Endodermal cell (in vitro differentiated cells): ENCODE measurements at places on chromosomes 4 and X. TPM values are rescaled to one million over a fixed set of nuclear protein-coding genes. Genes with fewer than 3 reads are reported as not detected.

Gene RTL9
- total RNA-seq, result 0.19 to 0.29 TPM in 2 of 3 replicates, not detected in the other

DNA sequence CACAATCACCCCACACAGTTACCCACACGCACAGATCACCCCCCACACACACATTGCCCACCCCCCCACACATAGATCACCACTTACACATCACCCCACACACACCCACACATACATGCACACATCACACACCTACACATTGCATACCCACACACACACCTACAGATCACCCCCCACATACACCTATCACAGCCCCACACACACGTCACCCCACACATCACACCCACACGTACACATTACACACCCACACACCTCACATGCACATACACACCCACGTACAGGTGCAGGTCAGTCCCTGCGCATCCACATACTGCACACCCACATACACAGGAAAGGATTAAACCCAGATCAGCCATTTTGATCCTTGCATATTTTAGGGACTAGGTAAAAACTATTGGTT is 15.3 kb upstream of the TADA2B start:
- DNase-seq, result no peak
- no peak overlapping the region for H3K4me3 ChIP-seq
- no peak overlapping the region for H3K27ac ChIP-seq
- peaks cover 68% of the 10 kb centered on the region for H3K36me3 ChIP-seq
- H3K4me1 ChIP-seq, result no peaks in the 10 kb centered on the region

Gene STIM2
- total RNA-seq, result 23.9 and 24.5 TPM in 2 replicates

DNA sequence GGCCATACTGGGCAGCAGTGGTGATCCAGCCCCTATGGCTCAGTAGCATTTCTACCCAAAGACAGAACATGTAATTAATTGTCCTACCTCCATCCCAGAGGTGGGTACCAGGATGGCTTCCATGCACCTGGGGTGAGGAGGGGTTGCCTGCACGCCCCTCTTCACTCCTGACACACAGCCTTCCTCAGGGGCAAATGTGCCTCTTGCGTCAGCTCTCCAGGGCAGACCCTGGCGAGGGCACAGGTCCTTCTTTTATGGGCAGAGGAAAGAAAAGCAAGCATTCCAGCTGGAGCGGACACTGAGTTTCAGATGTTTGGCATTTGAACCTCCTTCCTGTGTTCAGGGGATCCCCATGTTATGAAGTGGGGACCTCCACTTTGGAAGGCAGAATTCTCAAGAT is 95.6 kb downstream of the PHKA2 start:
- H3K4me1 ChIP-seq, result no peaks in the 10 kb centered on the region
- H3K27ac ChIP-seq, result no peak overlapping the region
- DNase-seq, result no peak
- no peaks in the 10 kb centered on the region for H3K36me3 ChIP-seq
- H3K4me3 ChIP-seq, result no peak overlapping the region

DNA sequence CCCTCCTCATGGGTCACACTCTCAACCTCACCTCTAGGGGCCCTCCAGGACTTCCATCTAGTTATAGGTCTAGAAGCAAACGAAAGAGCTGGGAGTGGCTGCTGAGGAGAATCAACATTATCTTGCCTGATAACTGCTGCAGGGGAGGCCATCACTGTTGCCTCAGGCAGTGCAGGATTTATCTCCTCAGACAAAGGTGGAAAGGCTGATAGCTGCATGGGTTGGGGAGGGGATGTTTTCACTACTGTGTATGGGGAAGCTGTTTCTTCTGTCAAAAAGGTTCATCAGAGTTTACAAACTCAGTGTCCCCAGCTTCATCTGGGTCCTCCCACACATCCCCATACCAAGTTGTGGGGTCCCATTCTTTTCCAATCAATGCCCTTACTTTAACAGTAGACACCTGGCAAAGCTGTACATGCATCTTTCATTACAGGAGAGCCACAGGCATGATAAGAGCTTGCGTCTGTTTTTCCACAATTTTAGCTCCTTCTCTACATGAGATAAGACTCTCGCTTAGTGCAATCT is 17.6 kb upstream of the PRDM8 start:
- peaks cover 78% of the 10 kb centered on the region for H3K27me3 ChIP-seq
- no peaks in the 10 kb centered on the region for H3K4me1 ChIP-seq

Gene TLR10
- not detected in 3 replicates for total RNA-seq

- no peaks in the 10 kb centered on the region for H3K4me1 ChIP-seq
- no peak overlapping the region for H3K27ac ChIP-seq
- no peak for DNase-seq
- H3K4me3 ChIP-seq, result no peak overlapping the region
- no peaks in the 10 kb centered on the region for H3K27me3 ChIP-seq
These were observed 286.1 kb upstream of the TENM3 start for GRCh38 chr4:181957088-181957487.

Gene PRR32
- total RNA-seq, result not detected in 2 replicates

Gene SPANXB1
- not detected in 2 replicates for total RNA-seq

DNA sequence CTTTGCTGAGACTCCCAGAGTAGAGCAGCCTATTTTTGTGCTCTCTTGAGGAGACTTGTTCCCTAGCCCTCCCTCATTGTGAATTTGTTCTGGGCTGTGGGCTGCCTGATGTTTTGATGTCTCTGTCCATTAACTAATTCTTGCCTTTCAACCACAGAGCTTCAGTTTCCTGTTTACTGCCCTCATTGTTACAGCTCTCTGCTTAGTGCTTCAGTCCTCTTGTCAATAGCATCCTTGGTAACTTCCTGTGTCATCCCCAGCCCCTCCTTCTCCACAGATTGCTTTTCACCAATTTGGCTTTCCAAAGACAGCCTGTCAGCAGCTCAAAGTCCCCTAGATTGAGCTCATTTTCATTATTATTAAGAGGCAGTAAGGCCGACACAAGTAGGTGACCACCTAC is 69.9 kb downstream of the COX7B2 start:
- H3K36me3 ChIP-seq, result no peaks in the 10 kb centered on the region
- H3K4me1 ChIP-seq, result no peaks in the 10 kb centered on the region
- DNase-seq, result peak; percentile 65
- no peak overlapping the region for H3K27ac ChIP-seq

DNA sequence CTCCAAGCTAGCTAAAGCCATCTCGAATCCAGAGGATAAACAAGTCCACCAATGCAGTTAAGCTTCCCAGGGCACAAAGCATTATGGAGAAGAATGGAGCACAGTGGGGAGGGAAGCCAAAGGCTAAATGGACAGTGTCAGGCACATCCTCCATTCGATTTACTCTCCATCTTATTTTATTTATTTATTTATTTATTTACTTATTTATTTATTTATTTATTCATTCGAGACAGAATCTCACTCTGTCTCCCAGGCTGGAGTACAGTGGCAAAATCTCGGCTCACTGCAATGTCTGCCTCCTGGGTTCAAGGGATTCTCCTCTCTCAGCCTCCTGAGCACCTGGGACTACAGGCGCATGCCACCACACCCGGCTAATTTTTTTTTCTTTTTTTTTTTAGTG is 26.3 kb upstream of the EIF4E start:
- no peaks in the 10 kb centered on the region for H3K27me3 ChIP-seq
- no peak for DNase-seq
- no peaks in the 10 kb centered on the region for H3K36me3 ChIP-seq
- no peak overlapping the region for H3K27ac ChIP-seq
- H3K4me1 ChIP-seq, result no peaks in the 10 kb centered on the region

GRCh38 chr4:77393996-77394395 is 211.6 kb upstream of the CXCL13 start:
- no peak overlapping the region for H3K27ac ChIP-seq
- peaks cover 7% of the 10 kb centered on the region for H3K27me3 ChIP-seq
- DNase-seq, result no peak

- no peaks in the 10 kb centered on the region for H3K36me3 ChIP-seq
- no peak overlapping the region for H3K4me3 ChIP-seq
- H3K27me3 ChIP-seq, result no peaks in the 10 kb centered on the region
- no peaks in the 10 kb centered on the region for H3K4me1 ChIP-seq
- peak; percentile 53 for DNase-seq
- no peak overlapping the region for H3K27ac ChIP-seq
These were observed 780.9 kb downstream of the ARAP2 start for GRCh38 chr4:35463251-35463952.

DNA sequence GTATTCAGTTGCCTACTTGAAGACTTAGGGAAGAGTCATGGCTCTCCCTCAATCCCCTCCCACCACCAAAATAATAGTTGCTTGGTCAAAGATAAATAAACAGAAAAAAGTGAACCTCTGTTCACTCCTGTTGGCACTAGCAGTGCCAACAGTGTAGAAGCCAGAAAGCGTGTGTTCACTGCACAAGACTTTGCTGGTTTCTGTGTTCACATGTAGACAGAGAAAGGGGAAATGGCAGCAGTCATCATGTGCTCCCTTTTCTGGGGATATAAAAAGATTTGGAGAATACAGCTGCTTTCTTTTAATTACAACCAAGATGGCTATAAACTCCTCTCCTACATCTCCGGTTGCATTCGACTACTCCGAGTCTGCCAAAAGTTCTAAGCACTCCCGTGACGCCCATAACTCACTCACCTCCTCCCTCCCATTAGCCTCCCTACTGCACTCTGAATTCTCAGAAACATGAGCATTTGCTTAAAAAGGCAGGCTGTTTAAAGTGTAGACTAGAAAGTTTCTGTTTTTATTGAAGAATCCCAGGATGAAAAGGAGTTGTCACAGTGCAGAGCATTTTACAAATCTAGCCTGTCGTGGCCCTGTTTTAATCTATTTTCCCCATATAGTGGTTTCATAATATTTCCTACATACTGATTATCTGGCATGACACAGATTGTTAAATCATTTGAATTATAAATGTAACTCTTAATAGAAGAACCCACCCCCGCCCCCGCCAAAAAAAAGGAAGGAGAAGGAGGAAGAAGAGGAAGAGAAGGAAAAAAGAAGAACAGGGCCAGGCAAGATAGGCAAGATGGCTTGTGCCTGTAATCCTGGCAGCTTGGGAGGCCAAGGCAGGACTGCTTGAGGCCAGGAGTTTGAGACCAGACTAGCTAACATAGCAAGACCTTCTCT is 16.7 kb downstream of the LGI2 start:
- no peak overlapping the region for H3K4me3 ChIP-seq
- DNase-seq, result no peak
- H3K27me3 ChIP-seq, result no peaks in the 10 kb centered on the region
- no peaks in the 10 kb centered on the region for H3K4me1 ChIP-seq
- no peak overlapping the region for H3K27ac ChIP-seq
- peaks cover 36% of the 10 kb centered on the region for H3K36me3 ChIP-seq

Gene ASB11
- not detected in 2 replicates for total RNA-seq

DNA sequence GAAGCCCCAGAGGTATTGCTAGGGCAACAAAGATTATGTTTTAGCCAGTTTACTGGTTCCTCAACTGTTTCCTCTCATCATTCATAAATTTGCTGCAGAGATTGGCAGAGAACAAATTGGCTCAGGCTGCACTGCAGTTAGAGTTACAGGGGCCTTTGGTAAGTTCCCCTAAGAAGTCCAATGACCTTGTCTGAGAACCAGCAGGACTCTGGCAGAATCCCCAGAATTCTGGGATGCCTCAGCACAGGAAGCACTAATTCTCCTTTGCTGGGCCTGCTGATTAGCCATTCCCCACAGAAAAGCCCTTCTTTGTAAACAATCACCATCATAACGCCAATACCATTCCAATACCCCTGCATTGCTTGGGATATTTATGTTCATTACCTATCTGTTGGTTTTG is 151.3 kb downstream of the USP46 start:
- DNase-seq, result no peak
- no peaks in the 10 kb centered on the region for H3K27me3 ChIP-seq
- H3K27ac ChIP-seq, result no peak overlapping the region
- H3K36me3 ChIP-seq, result no peaks in the 10 kb centered on the region
- H3K4me1 ChIP-seq, result no peaks in the 10 kb centered on the region
- H3K4me3 ChIP-seq, result no peak overlapping the region

Gene CXorf49
- total RNA-seq, result not detected in 2 replicates

- no peaks in the 10 kb centered on the region for H3K27me3 ChIP-seq
- H3K4me3 ChIP-seq, result no peak overlapping the region
- DNase-seq, result no peak
- H3K4me1 ChIP-seq, result peaks cover 8% of the 10 kb centered on the region
- H3K36me3 ChIP-seq, result no peaks in the 10 kb centered on the region
These were observed 5.3 kb downstream of the APOO start for GRCh38 chrX:23902419-23902818.

DNA sequence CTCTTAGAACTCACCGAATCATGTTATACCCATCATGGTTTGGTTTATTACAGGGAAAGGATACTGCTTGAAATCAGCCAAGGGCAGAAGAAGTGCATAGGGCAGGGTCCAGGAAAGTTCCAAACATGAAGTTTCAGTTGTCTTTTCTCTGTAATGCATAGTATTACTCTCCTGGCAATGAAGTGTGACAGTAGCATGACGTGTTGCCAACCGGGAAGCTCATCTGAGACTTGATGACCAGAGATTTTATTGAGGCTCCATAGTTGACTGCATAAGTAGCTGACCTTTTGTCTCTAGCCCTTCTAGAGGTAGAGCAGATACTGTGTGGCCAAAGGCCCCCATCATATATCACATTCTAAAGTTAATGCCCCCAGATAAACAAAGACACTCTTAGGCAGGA is 72.1 kb downstream of the BEND4 start:
- H3K36me3 ChIP-seq, result peaks cover 30% of the 10 kb centered on the region
- no peak for DNase-seq
- no peaks in the 10 kb centered on the region for H3K4me1 ChIP-seq
- H3K27ac ChIP-seq, result no peak overlapping the region
- H3K27me3 ChIP-seq, result no peaks in the 10 kb centered on the region

Gene COL25A1
- 5.4 to 6.2 TPM (median 5.7 TPM) in 3 replicates for total RNA-seq

DNA sequence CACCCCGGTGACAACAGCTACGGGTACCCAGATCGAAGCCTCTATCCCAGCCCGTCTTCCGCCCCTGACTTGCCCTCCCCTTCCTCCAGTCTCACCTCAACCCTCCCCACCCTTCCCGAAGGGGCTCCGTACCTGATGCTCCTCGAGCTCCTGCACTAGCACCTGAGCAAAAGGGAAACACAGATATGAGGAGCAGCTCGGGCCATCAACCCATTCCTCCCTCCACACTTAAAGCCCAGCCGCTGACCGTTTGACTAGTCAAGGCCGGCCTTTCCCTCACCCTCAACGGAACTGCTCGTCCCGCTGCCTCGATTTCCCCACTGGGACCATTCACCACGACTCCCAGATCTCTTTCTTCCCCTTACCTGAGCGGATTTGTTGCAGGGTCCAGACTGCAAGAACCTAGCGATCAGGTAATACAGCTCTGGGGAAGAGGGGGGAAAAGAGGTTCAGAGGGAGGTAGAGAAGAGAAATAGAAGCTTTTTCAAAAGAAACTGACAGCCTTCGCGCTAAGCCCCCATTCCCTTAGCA is 731 bp downstream of the BRWD3 start:
- H3K27ac ChIP-seq, result no peak overlapping the region
- peak; percentile 68 for DNase-seq
- H3K4me1 ChIP-seq, result no peaks in the 10 kb centered on the region
- H3K27me3 ChIP-seq, result no peaks in the 10 kb centered on the region
- no peaks in the 10 kb centered on the region for H3K36me3 ChIP-seq

DNA sequence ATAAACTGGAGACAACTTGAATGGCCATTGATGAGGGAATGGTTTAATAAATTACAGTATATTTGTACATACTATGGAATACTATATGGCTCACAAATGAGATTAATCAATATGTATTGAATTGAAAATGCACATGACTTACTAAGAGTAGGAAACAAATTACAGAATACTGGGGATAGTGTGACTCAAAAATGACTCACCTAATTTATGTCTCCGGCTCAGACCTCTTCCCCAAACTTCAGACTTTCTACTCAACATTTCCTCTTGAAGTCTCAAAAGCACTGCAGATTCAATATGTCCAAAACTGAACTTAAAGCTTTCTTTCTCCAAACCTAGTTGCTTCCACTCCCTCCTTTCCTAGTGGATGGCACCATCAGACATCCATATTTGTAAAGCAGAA is 28.8 kb upstream of the GRIA3 start:
- no peaks in the 10 kb centered on the region for H3K36me3 ChIP-seq
- no peaks in the 10 kb centered on the region for H3K4me1 ChIP-seq
- no peak overlapping the region for H3K4me3 ChIP-seq
- no peak for DNase-seq
- H3K27ac ChIP-seq, result no peak overlapping the region

Gene ATOH1
- total RNA-seq, result 1.5 and 1.6 TPM in 2 replicates
